ENCODE measurements at places on chromosomes 2 and 18.

GRCh38 chr2:6446938-6447608, 418.6 kb downstream of the CMPK2 start:
- no peak for DNase-seq

DNA sequence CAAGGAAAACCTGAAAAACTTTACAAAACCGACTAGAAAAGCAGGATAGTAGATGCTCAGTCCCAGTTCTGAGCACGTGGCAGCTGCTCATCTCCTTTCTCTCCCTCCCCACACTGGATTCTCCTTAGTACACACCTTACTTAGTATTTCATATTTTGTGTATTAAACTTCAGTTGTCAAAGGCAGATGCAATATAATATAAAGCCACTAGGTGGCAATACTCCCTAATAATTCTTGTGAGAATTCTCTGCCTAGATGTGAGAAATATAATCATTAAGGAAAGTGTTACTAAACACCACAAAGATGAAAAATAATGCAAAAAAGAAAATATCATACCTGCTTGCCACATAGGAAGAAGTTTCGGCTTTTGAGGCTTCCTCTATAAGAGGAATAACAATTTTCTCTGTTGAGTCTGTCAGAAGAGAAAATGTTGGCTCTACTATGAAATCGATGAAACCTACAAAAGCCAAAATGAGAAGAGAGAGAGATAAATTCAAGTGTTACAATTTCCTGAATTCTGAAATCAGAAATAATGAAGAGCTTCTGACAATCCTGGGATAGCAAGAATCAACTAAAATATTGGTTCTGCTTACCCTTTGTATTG, 200.6 kb downstream of the PPP1R1C start:
- no peak for DNase-seq

DNA sequence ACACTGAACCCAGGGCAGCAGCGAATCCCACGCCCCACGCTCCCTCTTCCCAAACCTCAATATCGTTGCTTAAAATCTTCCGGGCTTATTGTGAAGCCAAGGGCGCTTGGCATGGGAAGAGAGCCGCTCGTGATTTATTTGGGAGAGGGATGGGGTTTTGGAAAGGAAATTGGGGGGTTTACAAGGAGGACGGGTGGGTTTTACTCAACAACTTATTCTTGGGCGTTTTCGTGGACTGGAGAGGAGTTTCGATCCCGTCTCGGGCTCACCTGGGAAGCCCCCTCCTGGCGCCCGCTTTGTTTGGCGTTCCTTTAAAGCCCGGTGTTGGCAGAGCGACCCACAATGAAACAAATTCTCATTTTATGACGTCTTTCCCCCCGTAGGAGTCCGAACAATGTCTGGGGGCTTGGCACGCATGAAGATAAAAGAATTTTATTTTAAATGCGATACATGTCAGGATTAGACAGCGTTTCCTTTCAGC, 135.3 kb downstream of the INSIG2 start:
- DNase-seq = no peak

DNA sequence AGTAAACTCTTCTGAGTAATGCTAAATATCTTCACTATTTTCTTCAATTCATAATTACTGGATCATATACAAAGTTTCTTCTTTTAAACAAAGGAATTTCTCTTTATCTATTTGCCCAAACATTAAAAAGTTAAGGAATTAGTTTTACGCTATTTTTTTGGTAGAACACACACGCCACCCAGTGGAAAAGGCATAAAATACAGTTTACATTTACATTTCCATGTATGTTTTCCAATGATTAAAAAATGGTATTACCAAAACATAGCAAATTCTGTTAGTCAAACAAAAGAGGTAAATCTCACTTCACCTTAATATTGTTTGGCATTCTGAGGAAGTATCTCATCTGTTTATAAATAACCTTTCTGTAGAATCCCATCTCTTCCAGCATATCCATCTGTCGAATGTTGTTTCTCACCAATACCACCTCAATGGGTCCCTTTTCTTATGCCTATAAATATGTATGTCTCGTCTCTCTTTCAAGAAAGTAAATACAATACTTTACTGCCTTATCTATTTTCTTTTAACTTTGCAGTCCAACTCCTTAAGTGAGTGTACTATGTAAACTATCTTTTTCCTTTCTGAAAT, 7.2 kb downstream of the BOLL start:
- peak; percentile 4 for DNase-seq

- no peak for DNase-seq
Observed at GRCh38 chr18:45487581-45487980, 127.7 kb upstream of the SLC14A2 start.

- DNase-seq = no peak
Observed at GRCh38 chr2:140288726-140289125, 1508.5 kb upstream of the NXPH2 start.

- DNase-seq = no peak
Observed at GRCh38 chr2:159476329-159476728, 140.0 kb downstream of the BAZ2B start.

DNA sequence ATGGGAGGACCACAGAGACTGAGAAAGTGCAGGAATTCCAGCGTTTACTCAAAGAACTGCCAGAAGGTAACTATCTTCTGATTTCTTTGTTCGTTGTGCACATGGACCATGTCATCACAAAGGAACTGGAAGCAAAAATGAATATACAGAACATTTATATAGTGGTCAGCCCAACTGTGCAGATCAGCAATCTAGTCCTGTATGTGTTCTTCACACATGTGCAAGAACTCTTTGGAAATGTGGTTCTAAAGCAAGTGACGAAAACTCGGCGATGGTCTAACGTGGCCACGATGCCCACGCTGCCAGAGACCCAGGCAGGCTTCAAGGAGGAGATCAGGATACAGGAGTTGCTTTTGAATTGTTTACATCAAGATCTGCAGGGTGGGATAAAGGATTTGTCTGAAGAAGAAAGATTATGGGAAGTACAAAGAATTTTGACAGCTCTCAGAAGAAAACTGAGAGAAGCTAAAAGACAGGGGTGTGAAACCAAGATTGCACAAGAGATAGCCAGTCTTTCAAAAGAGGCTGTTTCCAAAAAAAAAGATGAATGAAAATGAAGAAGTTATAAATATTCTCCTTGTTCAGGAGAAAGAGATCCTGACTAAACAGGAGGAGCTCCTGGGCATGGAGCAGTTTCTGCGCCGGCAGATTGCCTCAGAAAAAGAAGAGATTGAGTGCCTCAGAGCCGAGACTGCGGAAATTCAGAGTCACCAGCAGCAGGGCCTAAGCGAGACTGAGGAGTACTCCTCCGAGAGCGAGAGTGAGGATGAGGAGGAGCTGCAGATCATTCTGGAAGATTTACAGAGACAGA, 8.3 kb upstream of the CHST10 start:
- no peak for DNase-seq
